Choroid plexus epithelial cell (primary cell): ENCODE measurements at places on chromosomes 1 and 21.

GRCh38 chr1:227306689-227307088 is 11.6 kb downstream of the CDC42BPA start:
- no peak for DNase-seq

DNA sequence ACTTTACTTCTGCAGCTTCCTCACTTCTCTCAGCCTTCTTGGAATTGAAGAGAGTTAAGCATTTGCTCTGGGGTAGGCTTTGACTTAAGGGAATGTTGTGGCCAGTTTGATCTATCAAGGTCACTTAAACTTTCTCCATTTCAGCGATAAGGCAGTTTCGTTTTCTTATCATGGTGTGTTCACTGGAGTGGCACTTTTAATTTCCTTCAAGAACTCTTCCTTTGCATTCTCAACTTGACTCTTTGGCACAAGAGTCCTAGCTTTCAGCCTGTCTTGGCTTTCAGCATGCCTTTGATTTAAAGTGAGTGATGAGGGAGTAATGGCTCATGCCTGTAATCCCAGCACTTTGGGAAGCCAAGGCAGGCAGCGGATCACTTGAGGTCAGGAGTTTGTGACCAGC is 38.7 kb downstream of the HS2ST1 start:
- DNase-seq, result no peak

DNA sequence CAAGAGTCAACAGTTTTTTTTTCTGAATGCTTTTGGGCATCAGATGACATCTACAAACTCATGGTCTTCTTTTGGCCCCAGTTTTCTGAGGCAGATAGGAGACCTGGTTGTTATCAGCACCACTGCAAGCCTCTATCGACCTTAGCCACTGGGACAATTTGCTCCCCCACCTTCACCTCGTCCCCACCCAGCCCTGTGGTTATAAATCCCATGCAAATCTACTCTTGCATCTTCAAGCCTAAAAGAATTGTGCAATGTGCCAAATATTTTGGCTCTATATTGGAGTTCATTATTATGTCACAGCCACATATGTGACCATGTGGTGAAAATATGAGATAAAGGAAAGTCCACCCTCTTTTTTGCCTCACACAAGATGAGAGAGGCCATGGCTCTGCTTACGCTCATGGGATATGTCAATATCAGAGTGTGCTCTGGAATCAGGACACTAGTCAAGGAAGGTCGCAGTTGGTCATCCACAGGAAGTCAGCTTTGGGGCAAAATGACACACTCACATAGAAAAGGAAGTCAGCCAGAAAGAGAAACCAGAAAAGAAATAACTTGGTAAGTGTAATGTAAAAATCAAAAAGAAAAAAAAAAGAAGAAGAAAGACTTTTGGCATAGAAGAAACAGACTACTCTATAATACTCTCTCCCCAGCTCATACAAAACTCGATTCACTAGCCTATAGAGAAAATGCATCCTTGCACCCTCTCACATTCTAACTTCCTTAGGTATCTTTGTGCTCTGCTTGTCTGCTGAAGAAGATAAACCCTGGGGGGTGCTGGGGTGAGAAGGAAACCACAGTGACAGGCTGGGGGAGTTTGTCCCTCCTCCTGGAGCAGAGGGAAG is 21.2 kb downstream of the SLC30A10 start:
- no peak for DNase-seq

GRCh38 chr1:14599183-14599791 is 802 bp downstream of the KAZN start:
- DNase-seq, result no peak

DNA sequence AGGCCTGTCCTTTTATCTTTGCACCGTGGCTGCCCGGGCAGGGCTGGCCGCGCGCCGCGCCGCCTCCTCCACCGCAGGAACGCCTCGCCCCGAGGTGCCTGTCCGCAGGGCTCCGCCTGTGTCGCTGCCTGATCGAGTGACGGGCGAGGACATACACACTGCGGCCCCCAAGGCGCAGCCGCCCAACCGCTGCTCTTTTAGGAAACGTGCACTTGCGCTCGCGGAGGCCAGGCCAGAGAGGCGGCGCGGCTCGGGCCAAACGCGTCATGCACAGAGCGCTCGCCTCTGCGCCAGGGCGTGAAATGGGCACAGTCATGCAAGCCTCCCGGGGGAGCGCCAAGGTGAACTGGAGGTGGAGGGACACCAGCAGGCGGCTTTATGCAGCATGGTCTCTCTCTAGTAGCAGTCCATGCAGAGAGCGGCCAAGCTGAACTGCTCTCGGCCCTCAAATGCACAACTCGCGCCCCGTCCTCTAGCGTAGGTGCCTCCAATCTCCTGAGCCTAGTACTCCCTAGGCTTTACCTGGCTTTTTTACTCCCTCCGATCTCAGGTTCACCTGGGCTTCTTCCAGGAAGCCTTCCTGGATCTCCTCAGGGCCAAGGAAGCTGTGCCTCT is 12.9 kb downstream of the TRABD2B start:
- DNase-seq, result no peak

- no peak for DNase-seq
These were observed 19.2 kb upstream of the COL24A1 start for GRCh38 chr1:86175756-86176155.

DNA sequence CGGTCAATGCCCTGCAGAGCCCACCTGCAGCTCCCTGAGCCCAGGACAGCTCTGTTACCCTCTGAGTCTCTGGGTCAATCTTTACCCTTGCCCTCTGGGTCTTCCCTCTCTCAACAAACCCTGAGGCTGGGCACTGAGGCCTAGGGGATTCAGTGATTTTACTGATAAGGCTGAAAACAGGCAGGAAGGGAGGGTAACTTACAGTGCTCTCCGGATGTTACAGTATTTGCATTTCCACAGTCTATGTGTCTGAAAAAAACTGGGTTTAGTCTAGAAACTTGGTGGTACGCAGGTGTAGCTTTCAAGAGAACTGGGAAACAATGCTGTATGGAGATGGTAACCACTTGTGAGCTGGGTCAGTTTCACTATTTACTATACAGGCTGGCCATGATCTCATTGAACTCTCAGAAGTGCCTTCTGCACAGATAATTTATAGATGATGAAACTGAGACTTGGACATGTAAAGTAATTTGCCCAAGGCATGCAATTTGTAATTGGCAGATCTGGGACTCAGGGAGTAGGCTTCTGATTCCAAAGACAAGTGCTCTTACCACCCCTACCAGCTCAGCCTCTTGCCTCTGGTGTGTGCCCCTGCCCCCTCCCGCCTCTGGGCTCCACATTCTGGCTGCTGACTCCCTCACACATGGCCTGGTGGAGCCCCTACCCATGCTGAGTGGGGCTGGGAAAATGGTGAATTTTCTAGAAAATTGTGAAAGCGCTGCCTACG is 48.8 kb downstream of the TENT5C start:
- DNase-seq, result no peak

DNA sequence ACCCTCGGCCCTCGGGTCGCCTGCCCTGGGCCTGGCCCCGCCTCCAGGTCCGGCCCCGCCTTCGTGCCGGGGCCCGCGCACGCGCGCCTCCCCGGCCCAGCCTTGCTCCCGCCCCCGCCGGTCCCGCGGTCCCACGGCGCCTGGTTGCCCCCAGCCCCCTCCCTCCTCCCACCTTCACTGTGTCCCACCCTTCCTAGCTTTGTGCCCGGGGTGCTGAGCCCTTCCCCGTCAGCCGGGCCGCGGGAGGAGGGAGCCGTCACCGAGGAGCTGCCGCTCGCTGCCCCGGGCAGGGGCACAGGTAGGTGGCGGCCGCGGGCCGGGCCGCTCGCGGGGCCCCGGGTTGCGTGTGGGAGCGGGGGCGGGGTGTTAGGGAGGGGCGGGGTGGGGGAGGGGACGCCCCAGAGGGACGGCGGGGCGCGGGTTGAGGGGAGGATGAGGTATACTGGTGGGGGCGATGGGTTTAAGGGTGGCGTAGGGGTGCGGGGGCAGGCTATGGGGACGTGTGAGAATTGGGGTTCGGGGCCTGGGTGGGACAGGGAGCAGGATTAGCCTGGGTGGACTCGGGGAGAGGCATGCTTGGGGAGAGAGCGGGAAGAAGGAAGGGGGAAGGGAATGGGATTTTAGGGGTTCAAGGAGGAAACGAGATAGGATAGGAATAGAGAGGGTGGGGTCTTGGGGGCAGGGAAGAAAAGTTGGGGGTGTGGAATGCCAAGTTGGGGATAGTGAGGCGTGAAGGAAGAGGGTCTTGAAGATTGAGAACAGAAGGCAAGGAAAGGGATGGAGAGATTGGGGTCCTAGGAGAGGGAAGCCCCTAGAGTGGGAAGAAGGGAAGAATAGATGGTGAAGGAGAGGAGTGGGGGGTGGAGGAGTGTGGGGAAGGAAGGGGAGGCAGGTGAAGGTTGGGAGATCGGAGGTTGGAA is at the start of gene LRRC42:
LRRC42 (plus strand) TSS at position 99 of the 920 bp plus-strand sequence. CDS start 5,650 bp downstream, outside the sequence.
- no peak for DNase-seq

DNA sequence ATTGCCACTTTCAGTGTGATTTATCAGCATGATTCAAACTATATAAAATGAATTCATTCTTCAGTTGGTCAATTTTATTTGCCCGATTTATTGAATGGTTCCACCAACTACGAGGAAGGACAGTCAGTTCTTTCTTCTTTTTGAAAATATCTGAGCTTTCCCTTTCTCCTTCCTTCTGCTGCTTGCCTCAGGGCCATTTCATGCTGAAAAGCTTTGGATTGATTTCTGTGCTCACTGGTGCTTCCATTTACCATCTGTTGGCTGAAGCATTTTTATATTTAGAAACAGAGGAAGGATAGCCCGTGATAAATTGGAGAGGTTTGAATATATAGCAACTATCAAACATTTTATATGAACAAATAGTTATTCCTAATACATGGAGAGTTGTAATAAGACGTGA is 68.9 kb upstream of the ADAMTS5 start:
- DNase-seq, result no peak

GRCh38 chr1:154614247-154614646 is 6.3 kb upstream of the ADAR start:
- no peak for DNase-seq

DNA sequence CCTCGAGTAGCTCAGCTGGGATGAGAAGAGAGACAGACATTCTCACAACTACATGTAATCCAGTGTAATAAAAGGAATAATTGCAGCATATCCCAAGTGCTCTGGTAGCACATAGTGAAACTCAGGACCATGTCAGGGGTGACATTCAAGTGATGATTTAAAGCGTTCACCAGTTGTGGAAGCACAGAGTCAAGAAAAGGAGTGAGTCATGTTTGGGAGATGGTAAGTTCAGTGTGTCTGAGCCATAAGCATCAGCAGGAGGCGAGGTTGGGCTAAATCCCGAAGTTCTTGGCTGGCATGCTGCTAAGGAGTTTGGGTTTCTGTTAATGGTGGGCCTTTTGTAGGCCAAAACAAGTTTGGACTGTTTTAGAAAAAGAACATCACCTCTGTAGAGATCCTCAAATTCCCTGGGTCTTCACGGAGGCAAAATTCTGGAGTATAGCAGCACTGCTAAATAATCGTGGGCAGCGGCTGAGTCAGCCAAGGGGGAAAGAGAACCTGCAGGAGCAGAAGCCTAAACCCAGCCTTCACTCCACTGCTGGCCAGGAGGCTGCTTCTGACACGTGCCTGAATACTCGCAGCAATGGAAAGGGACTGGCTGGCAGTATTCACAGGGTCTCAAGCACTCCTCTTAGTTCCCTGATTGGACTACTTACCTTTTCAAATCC is 7.2 kb upstream of the NHLH1 start:
- DNase-seq, result peak; percentile 55

DNA sequence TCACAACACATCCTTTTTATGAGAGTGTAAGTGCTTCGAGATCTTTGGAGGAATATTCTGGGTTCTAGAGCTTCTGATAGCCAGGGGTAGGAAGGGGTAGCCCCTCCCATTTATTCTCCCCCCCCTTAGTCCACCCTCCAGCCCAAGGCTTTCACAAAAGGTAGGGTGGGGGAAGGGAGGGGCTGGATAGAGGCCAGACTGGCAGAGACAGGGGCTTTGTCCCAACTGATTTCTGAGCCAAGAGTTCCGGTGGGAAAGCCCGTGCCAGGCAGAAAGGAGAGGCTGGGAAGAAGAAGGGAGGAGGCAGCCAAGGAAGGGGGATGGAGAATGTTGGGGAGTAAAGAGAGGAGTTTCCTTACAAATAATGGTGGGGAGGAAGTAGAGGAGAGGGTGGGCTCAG is 3.1 kb downstream of the BCAN start:
- DNase-seq, result no peak

GRCh38 chr1:195590649-195591048 is 1017.6 kb downstream of the KCNT2 start:
- peak; percentile 15 for DNase-seq

- DNase-seq, result no peak
These were observed 3.9 kb downstream of the BCAR3 start for GRCh38 chr1:93677729-93678128.

GRCh38 chr1:199515261-199515660 is 512.2 kb upstream of the NR5A2 start:
- DNase-seq, result no peak

DNA sequence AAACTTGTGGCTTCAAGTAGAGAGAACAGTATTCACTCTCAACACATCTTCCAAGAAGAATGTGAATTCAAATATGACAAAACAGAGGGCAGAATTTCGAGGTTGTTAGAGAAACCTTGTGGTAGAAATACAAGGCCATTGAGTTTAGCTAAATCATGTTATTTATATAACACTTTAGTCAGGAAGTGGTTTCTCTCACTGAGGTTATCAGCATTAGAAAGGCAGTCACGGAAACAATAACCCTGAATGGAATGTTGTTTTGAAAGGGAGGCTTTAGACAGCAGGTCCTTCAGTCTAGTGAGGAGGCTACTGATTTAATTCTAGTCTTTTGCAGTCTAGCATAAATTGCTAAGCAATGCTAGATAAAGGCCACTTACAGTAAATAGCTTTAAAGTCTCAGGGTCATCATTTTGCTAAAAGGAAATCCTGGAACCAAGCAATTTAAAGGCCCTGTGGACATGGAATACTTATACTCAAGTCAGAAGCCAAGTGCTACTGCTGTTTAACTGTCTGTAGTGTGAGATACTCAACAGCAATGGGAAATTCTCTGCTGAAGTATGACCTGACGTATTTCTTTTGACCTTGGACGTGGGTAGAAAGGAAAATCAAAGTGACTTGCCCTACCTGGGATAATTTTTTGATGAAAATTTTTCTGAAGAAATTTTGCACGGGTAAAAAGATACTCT is 89.0 kb upstream of the CHODL start:
- DNase-seq, result peak; percentile 63

DNA sequence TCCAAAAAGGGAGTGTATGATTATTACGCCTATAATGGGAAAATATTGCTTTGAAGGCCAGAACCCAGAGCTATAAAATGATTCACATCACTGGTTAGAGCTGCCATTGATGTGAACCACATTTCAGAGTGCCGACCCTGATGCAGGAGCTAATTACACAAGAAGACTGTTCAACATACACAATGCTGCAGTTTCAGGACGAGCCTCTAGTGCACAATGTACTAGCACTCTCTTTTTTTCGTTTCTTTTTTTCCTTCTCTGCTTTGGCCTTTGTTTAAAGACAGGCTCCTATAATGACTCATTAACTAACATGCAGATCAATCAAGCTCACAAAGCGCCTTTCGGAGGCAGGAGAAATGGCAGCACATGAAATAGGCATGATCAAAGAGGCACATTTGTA is 66.0 kb upstream of the HMGB4 start:
- no peak for DNase-seq
